ENCODE measurements at places on chromosomes 13 and 19.

GRCh38 chr13:74048756-74049155, 85.4 kb downstream of the KLF12 start:
- DNase-seq = no peak

DNA sequence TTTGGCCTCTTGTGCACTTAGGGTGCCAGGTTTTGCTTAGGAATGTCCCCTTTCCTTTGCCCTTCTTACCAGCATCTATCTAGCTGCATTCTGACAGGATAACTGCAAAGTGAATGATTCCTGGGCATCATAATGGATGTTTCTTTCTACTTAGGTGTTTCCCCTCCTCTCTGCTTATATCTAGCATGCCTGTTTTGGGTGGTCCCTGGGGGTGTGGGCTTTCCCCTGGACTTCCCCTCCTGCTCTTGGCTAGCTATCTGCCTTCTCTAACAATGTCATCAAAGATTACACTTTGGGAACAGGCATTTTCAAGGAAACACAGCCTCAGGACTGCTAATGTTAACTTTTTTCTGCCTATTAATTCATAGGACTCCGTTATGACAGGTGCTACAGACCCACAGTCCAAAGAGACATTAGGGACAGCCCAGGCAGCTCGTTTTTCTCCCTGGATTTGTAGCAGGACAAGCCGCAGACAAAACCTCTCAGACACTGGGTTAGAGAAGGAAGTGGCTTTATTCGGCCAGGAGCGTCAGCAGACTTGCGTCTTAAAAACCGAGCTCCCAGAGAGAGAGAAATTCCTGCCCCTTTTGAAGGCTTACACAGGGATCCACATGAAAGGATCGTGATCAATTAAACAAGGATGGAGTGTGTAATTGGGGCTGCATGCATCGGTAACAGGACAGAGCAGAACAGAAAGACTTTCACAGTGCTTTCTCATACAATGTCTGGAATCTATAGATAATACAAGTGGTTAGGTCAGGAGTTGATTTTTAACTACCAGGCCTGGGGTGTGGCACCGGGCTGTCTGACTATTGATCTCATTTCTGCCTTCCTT, 17.3 kb downstream of the ZNF700 start:
- no peak for DNase-seq

DNA sequence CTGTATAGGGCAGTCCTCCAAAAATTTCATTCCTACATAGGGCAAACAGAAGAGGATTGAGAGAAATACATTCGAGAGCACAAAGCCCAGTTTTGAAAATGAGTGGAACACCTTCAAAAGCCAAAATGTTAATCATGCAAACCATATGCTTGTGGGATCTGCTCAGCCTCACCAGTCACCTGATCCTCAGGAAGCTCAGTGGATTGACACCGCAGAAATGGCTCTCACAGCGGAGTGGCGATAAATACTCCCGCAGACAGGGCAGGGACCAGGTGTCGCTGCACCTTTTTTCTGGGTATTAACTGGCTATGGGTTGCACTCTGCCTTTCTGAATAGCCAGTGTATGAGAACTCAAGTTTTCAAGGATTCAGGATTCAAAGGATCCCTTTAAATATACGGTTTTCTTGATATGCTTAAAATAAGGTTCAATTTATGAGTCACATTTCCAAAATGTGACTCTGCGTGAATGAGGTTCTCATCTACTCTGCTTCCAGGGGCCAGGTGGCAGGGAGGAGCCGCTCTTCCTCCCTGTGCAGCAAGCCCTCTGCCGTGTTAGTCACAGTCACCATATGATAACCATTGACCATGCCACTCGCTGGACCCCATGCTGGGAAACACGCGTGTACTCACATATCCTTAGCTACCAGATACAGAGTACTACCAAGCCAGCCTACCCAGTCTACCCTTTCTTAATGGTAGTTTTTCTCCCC, 18.3 kb upstream of the DHRS12 start:
- DNase-seq = no peak

- DNase-seq = no peak
Observed at GRCh38 chr19:1259876-1260748, 9.0 kb upstream of the CIRBP start.

Measured in fibroblast of upper back skin (primary cell).